ENCODE measurements at places on chromosomes 2 and 18. TPM values are rescaled to one million over a fixed set of nuclear protein-coding genes. Genes with fewer than 3 reads are reported as not detected.

The ANKRD62 gene
- not detected for total RNA-seq

The RSAD2 gene
- 4.4 TPM for total RNA-seq

The SOX11 gene
- 154 TPM for total RNA-seq

The KCNIP3 gene
- 4.3 TPM for total RNA-seq

GRCh38 chr2:160859096-160859495 lies 301.1 kb upstream of the TANK start:
- no peak for DNase-seq

GRCh38 chr2:102841107-102841840 lies 79.4 kb downstream of the TMEM182 start:
- peak; percentile 28 for DNase-seq

GRCh38 chr2:164840458-164840929 lies 1.1 kb downstream of the COBLL1 start:
- peak; percentile 19 for DNase-seq

Data from progenitor cell of endocrine pancreas (in vitro differentiated cells).